ENCODE measurements at places on chromosomes 2 and 18.
A peak's percentile ranks its signal among the peaks of the same experiment; 100 is the strongest.

DNA sequence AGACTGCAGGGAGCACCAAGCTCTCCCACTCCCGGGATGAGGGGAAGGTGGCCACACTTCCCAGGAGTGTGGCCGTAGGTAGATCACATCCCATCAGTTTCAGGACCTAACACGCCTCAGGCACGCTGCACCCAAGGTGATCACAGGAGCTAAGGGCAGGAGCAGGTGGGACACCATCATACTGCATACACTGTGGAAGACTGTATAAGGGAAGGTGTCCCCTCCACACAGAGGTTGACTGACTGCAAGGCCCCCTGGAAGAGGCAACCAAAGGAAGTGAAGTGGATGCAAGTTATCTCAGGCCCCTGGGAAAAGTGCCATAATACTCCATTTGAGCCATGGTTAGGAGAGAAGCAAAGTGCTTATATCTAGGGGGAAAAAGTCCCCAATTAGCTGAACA lies 351.9 kb upstream of the SMIM21 start:
- no peak for DNase-seq

GRCh38 chr2:168685600-168686451 lies 116.6 kb upstream of the NOSTRIN start:
- no peak for DNase-seq

DNA sequence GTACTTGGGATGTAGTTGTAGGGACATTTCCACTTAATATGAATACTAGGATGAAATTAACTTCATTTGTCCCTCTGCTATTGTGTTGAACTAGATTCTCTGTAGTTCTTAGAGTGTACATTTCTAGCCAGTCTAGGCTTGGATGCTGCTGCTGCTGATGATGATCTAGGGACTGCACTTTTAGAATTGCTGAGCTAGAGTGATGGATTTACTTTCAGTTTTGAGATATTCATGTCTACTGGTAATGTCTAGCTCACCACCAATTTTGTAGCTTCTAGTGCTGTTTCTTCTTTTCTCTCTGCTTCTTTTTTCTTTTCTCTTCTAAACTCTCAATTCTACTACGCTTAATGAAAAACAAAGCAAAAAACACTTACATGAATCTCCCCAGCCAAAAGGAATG lies 49.4 kb downstream of the MRPS9 start:
- DNase-seq, result no peak

- peak; percentile 48 for DNase-seq
Observed at GRCh38 chr2:205720451-205720902, 38.2 kb downstream of the NRP2 start.

- DNase-seq, result no peak
Observed at GRCh38 chr2:65076345-65076710, 20.1 kb downstream of the CEP68 start.

DNA sequence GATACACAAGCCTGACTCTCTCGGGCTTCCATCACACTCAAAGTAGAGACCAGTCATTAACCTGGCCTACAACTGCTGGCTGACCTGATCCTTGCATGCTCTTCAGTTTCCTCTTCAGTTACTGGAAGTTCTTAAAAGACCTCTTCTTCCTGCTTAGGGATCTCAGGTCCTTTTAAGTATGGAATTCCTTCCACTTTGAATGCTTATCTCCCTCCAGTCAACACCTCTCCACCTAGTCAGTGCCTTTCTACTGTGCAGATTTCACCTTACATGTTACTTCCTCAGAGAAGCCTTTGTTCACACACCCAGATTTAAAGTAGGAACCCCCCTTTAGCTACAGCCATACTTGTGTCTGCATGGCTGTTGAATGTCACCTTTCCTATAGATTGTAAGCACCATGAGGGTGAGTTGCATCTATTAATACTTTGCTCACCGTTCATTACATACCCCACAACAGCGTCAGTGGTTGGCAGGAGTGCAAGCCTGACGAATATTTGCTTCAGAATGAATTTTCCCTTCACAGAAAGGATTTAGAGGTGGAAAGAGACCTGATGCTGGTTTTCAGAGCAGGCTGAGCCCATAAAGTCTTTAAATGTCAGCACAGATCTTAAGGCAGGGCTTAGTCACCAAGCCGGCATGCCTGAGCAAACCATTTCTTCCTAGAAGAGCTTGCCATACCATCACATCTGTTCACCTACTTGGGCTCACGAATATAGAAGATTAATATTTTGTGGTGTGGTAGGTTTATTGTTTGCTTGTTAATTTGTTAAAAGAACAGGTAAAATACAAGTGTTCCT lies 90.1 kb downstream of the ACVR1 start:
- DNase-seq, result no peak

DNA sequence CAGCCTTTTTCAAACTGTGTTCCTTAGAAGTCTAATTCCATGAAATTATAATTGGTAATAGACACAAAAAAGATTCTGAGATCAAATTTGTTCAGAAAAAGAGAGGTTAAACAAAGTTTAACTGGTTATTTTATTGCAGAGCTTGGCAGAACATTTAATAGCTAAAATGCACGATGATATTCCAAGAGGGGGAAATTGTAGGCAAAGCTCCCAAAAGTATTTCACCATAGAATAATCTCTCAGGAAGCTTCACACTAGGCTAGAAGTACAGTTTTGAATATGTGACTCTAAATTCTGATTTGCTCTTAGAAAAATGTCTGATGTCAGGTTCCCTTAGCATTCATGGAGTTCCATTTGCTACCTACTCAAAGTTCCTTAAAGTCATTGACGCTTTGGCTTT lies 292.4 kb upstream of the SETBP1 start:
- no peak for DNase-seq

DNA sequence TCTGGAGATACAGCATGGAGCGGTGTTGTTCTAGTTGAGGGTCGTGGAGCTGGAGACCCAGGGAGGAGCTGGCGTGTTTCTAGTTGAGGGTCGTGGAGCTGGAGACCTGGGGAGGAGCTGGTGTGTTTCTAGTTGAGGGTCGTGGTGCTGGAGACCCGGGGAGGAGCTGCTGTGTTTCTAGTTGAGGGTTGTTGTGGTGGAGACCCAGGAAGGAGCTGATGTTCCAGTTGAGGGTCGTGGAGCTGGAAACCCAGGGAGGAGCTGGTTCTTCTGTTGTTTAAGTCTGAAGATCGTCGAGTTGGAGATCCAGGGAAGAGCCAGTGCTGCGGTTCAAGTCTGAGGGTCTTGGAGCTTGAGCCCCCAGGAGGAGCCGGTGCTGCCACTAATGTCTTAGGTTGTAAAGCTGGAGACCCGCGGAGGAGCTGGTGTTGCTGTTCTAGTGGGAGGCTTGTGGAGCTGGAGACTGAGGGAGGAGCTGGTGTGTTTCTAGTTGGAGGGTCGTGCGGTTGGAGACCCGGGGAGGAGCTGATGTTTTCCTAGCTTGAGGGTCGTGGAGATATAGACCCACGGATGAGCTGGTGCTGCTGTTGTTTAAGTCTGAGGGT lies 155.3 kb downstream of the RTP5 start:
- no peak for DNase-seq

- DNase-seq, result no peak
Observed at GRCh38 chr18:61891894-61892293, 913 bp downstream of the RNF152 start.

DNA sequence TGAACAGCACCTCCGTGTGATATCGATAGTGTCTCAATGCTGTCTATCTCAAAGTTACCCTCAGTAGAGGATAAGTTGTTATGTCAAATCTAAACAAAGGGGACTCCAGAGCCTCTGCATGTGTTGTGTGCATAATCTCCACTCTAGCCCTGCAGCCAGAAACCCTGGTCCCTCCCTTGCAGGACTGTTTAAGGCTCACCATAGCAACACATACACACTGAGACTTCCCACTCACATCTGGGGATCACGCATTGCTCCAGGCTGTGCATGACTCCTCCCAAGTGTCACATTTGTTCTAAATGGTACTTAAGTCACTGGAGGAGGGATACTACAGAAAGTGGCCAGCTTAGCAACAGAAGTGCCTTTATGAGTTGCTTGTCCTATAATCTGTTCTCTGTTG lies 258.6 kb upstream of the CRIM1 start:
- no peak for DNase-seq

GRCh38 chr2:215107216-215108056 lies 31.0 kb downstream of the ABCA12 start:
- no peak for DNase-seq

GRCh38 chr2:203360833-203361430 lies 32.7 kb downstream of the ABI2 start:
- DNase-seq, result no peak

- no peak for DNase-seq
Observed at GRCh38 chr2:95063086-95063958, 37.8 kb downstream of the MAL start.

DNA sequence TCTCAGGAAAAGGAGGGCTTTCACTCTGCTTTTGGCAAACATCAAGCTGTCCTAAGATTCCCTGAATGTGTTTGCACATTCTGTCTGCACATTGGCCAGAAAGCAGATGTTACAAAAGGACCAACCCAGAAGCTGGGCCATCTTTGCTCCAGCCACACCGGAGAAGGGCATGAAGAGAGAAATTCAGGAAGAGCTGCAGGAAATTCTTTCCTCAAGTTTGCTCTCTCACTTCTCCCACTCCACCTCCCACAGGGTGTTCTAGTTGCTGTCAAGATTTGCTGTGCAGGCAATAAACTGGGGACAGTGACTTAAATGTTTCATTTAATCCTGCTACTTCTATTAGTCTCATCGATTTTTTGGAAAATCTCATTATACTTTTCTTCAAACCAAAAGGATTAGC lies 137.7 kb upstream of the UNC80 start:
- DNase-seq, result no peak

- DNase-seq, result no peak
Observed at GRCh38 chr2:227377467-227378351, 1.4 kb downstream of the TM4SF20 start.

GRCh38 chr18:76468345-76469304 lies 26.4 kb downstream of the ZNF516 start:
- no peak for DNase-seq

DNA sequence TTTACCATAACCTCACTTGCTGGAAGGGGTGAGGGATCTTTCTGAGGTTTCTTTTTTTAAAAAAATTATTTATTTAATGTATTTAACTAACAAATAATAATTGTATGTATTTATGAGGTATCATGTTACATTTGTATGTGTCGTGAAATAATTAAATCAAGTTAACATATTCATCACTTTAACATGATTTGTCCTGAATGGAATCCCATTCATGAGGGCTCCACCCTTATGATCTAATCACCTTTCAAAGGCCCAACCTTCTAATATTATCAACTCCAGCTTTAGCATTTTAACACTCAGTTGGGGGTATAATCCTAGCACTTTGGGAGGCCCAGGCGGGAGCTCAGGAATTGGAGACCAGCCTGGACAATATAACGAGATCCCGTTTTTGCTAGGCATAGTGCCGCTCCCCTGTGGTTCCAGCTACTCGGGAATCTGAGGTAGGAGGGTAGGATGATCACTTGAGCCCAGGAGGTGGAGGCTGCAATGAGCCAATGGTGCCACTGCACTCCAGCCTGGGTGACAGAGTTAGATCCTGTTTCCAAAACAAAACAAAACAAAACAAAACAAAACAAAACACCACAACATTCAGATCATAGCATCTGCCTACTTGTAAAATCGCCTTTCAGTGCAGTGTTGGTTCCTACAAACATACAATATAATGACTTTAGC lies 1.1 kb upstream of the TAF4B start:
- no peak for DNase-seq

GRCh38 chr2:135996304-135996703 lies 10.9 kb upstream of the DARS1 start:
- no peak for DNase-seq

GRCh38 chr18:58886431-58886830 lies 21.8 kb downstream of the ZNF532 start:
- DNase-seq, result no peak

- no peak for DNase-seq
Observed at GRCh38 chr18:33538418-33539042, 39.5 kb upstream of the ASXL3 start.

DNA sequence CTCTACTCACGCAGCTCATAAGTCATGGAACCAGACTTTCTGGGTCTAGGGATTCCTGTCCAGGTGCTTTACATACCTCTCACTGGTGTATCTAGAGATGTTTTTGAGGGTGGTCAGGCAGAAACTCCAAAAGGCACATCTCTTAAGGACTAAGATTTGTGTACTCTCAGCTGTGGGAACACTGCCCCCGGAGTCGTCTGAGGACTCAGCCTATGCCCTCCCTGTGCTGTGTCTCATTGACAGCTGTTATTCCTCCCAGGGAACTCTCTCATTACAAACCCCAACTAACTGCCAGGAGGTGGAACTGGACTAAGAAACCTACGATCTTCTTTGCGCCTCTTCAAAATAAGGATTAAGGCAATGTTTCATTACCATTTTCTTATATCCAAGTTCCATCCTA lies 293.9 kb upstream of the DLGAP1 start:
- DNase-seq, result no peak

- DNase-seq, result no peak
Observed at GRCh38 chr2:71419976-71420375, 33.4 kb upstream of the DYSF start.

DNA sequence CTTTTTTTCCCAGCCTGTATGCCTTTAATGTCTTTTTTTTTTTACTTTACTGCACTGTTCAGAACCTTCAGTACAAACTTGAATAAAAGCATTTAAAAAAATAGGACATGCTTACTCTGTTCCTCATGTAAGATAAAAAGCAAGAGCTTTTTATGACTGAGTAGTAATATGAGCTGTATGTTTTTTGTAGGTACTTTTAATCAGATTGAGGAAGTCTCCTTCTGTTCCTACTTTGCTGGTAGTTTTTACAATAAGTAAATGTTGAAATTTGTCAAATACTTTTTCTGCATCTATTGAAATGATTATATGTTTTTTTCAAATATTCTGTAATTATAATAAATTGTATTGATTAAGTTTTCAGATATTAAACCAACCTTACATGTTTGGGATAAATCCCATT lies 189.8 kb downstream of the FAM210A start:
- no peak for DNase-seq

DNA sequence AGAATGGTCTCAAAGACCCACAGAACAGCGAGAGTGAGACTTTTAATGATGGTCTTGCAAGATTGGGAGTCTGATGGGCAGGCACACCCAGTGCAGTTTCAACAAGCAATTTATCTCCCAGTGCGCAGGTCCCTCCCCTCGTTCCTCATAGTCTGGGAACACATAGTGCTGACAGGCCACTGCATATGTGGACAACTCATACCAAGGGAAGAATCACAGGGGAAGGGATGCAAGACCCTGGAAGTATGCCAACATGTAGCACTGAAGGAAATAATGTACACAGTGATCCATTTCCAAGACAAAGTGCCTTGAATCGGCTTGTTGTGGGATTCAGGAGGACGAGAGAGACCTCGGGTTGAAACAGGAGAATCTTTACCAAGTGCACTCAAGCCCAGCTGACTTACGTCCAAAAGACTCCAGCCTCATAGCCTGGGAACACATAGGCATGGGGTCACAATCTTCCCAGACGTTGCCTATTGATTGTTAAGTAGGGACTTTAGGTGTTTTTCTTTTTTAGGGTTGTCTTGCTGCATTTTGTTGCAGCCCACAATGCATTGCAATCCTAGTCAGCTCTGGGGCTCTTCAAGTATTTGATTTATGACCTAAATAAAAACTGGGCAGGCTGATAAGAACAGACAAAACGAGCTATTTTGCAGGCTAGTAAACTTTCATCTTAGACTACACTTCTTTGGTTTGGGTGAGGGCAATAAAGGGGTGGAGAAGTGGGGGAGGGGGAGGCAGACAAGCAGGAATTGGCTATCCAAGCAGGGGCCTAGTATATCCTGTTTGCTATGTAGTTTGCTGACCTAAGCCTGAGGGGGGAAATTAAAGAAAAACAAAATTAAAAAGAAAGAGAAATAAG lies 24.7 kb upstream of the SERPINB5 start:
- DNase-seq, result no peak

All from iPS-NIHi11 (cell line).